ENCODE measurements at places on chromosomes 12 and 14. TPM values are rescaled to one million over a fixed set of nuclear protein-coding genes. Genes with fewer than 3 reads are reported as not detected.

Gene ZCCHC8
- 21.2 TPM for total RNA-seq

GRCh38 chr14:66369157-66369697 lies 116.9 kb upstream of the CCDC196 start:
- no peaks in the 10 kb centered on the region for H3K27me3 ChIP-seq
- no peaks in the 10 kb centered on the region for H3K4me1 ChIP-seq
- H3K27ac ChIP-seq = no peak overlapping the region
- no peak for DNase-seq

DNA sequence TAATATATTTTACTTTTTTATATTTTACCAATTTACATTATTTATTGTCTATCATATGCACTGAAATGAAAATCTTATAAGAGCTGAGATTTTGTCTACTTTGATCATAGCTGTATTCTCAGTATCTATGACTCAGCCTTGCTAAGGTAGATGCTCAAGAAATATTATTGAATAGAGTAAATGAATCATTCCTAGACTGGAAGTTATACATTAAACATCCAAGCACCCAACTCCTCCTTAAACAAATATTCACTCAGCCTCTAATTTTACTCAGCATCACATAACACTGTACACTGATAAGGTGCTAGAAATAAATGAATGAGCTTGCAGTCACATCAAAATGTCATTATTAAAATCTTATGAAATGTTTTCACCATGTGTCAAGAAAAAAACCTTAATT lies 1424.9 kb downstream of the LRFN5 start:
- H3K36me3 ChIP-seq = no peaks in the 10 kb centered on the region
- H3K27ac ChIP-seq = no peak overlapping the region
- DNase-seq = no peak

DNA sequence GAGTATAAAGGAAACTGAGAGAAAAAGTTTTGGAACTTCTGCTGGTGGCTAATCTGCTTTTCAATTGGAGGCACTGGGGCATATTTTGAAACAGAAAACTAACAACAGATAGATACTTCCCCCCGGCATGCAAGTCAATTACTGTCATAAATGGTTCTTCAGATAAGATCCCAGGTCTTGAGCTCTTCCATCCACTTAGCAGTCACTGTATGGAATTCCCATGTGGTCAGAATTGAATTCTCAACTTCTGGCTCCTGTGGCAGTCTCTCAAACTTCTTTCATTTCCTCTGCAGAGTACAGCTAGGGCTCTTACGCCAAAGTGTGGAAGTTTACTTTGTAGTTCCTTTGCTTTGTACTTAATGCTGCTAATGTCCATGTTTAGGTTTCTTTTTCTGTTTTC lies 452.2 kb downstream of the IPO8 start:
- no peak for DNase-seq
- no peaks in the 10 kb centered on the region for H3K36me3 ChIP-seq
- H3K27me3 ChIP-seq = no peaks in the 10 kb centered on the region
- no peak overlapping the region for H3K4me3 ChIP-seq
- no peak overlapping the region for H3K27ac ChIP-seq

DNA sequence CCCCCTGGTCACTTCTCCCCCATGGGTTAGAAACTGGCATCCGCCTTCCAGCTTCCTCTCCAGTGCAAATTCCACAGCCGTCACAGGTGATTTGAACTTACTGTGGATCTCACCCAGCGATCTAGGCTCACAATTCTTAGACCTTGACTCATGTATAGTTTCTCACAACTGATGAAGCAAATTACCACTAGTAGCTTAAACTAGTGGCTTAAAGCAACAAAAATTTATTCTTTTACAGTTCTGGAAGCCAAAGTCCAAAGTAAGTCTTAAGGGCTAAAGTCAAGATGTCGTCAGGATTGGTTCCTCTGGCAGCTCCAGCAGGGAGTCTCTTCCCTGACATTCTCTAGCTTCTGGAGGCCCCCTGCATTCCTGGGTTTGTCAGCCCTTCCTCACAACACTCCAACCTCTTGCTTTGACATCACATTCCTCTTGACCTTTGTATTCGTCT lies 117.4 kb downstream of the KTN1 start:
- no peaks in the 10 kb centered on the region for H3K27me3 ChIP-seq
- no peaks in the 10 kb centered on the region for H3K4me1 ChIP-seq
- no peak overlapping the region for H3K4me3 ChIP-seq
- no peaks in the 10 kb centered on the region for H3K36me3 ChIP-seq

DNA sequence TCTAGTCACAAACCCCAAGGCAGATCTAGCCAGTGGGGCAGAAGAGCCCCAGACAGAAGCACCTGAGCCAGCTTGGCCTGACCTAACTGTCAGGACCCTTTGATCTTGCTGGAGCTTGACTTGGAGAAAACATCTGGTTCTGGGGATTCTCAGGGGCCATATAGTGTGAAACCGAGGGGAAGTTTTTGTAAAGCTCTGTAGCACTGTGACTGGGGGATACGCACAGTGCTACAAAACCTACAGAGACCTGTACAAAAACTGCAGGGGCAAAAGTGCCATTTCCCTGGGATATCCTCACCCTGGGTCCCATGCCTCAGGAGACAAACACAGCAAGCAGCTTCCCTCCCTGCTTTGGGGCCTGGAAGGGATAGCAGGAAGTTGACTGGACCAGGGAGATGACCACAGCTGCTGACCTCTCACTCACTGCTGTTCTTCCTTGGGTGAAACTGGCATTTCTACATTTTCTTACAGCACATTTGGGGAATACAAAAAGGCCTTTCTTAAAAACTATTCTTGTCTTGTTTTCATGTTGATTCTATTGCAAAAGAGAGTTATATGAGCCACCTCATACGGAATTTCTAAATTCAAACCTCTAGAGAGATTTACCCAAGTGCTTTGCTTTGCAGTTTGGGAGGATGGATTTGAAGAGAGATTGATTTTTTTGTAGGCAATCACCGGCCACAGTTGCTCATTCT lies 140.0 kb downstream of the DAD1 start:
- H3K4me1 ChIP-seq = peaks cover 10% of the 10 kb centered on the region
- DNase-seq = no peak
- H3K27ac ChIP-seq = no peak overlapping the region
- no peaks in the 10 kb centered on the region for H3K36me3 ChIP-seq
- H3K27me3 ChIP-seq = no peaks in the 10 kb centered on the region

GRCh38 chr12:54349036-54349435 lies 15.2 kb downstream of the GPR84 start:
- H3K27me3 ChIP-seq = no peaks in the 10 kb centered on the region
- H3K36me3 ChIP-seq = peaks cover 76% of the 10 kb centered on the region
- no peak overlapping the region for H3K4me3 ChIP-seq
- H3K4me1 ChIP-seq = peaks cover 23% of the 10 kb centered on the region
- no peak overlapping the region for H3K27ac ChIP-seq
- DNase-seq = no peak

DNA sequence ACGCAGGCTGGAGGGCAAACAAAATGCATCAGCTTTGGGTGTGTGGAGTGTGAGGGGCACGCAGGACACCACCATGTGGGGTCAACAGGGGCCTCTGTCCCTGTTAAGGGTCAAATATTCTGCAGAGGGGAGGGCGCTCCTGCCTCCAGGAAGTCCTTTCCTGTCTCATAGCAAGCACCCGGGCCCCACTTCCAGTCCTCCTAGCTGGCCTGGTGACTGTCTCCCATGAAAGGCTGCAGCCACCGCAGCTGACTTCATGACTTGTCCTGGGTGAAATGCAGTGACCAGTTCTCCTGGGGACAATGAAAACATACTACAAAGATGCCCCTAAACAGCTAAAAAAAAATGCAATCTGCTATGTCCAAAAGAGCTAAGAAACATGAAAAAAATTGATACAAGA lies 53.6 kb downstream of the LGMN start:
- peaks cover 5% of the 10 kb centered on the region for H3K36me3 ChIP-seq
- no peaks in the 10 kb centered on the region for H3K27me3 ChIP-seq
- DNase-seq = peak; percentile 59
- H3K4me3 ChIP-seq = no peak overlapping the region
- no peak overlapping the region for H3K27ac ChIP-seq

- no peak overlapping the region for H3K27ac ChIP-seq
- no peaks in the 10 kb centered on the region for H3K36me3 ChIP-seq
- H3K4me3 ChIP-seq = no peak overlapping the region
- DNase-seq = peak; percentile 37
Observed at GRCh38 chr12:1924996-1925683, 6.7 kb upstream of the CACNA2D4 start.

- no peaks in the 10 kb centered on the region for H3K36me3 ChIP-seq
- H3K4me1 ChIP-seq = peaks cover 13% of the 10 kb centered on the region
- no peaks in the 10 kb centered on the region for H3K27me3 ChIP-seq
- H3K27ac ChIP-seq = no peak overlapping the region
- DNase-seq = no peak
Observed at GRCh38 chr14:31947680-31948595, 129.2 kb upstream of the ARHGAP5 start.
